ENCODE measurements at places on chromosomes 13 and 19. TPM values are rescaled to one million over a fixed set of nuclear protein-coding genes. Genes with fewer than 3 reads are reported as not detected.

PSG4 gene
- not detected for total RNA-seq

LILRA5 gene
- not detected for total RNA-seq

ANKLE1 gene
- total RNA-seq = 0.76 TPM

NKG7 gene
- not detected for total RNA-seq

MEX3D gene
- 72.6 TPM for total RNA-seq

SYNGR4 gene
- 0.51 TPM for total RNA-seq

PEG3 gene
- 0.51 TPM for total RNA-seq

PLK5 gene
- total RNA-seq = not detected

LAIR1 gene
- not detected for total RNA-seq

LCP1 gene
- total RNA-seq = 3.6 TPM

ZNF558 gene
- 8.8 TPM for total RNA-seq

GRIK5 gene
- 5.6 TPM for total RNA-seq

CYP2A6 gene
- total RNA-seq = not detected

ZNF418 gene
- 7.7 TPM for total RNA-seq

CALR3 gene
- not detected for total RNA-seq
